ENCODE measurements at places on chromosomes 3 and 15.

DNA sequence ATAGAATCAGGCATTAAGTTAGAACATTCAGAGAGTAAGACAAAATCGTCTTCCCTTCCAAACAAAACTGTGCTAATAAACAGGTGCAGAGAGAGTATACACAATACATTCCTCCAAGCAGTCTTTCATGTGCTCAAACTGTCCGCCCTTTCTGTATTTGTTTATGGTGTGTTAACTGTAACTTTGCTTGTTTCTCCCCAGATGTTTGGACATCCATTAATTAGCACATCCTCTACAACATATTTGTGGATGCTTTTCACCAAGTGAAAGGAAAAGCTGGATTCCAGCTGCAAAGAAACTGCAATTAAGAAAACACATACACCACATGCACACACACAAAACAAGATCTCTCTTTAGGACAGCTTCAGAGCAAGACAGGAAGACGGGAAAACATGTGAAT is 912.6 kb downstream of the NTRK3 start:
- DNase-seq: no peak

DNA sequence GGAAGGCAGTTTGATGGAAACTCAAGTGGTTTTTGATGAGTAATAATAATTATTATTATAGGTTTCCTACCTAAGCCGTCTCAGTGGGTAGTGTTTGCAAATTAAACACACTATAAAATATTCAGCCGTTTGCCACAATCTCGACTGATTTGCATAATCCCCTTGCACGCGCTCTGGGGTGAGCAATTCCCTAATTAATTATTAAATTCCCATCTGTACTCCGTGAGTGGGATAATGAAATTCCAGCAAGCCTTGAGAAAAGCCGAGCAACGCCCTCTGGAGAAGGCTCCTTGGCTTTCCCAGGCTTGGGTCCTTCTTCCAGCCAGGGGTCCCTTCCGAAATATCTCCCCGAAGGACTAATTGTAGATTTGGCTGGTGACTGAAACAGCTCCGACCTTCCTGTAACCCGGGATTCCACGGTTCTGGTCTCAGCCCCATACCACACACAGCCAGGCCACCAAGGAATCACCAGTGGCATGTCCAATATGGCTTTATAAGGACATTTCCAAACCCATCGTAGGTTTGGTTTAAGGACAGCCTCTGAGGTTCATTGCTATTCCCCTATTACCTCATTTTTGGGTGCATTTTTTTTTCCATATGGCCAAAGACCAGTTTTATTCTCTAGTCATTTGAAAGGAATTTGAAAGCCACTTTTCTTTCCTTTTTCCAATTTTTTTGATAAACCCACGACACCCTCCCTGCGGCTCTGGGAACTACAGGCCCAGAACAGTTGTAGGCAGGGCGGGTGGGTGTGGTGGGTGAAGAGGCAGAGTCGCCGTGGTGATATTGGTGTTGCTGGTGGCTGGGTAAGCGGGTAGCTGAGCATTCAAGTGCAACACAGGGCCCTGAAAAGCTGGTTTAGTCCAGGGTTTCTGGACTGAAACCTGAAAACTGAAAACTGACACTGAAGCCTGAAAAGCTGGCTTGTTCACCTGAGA is 33.2 kb upstream of the RGMA start:
- DNase-seq: no peak

DNA sequence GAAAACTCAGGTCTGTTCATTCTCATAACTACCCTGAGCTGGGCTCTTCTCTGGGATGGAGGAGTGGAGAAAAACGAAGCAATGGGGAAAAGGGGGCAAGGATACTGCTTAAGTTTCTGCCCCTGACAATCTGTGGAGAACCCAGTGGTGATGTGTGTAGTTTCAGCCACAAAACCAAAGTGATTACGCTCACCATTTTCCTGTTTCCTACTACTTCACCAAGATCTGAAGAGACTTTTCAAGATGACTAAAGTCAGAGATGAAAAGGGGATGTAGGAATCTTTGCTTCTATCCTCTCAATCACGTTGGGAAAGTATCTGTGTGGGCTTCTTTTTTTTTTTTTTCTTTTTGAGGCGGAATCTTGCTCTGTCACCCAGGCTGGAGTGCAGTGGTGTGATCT is 8.3 kb upstream of the UBE2E1 start:
- DNase-seq: no peak

DNA sequence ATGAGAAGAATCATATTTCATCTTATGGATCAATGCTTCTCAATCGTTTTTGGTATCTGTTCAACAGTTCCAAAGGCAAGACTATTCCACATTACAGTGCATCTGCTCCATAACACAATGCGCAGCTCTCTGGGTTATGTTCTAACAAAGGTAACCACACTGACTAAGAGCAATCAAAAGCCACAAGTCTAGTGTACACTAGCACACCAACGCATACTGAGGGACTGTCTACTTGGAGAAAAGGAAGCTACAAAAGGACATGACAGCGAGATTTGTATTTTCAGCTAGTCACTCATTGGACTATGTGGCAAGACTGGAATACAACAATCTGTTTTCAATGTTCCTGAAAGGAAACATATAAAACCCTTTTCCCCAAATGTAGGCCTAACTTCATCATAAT is 35.8 kb downstream of the SETD2 start:
- no peak for DNase-seq

DNA sequence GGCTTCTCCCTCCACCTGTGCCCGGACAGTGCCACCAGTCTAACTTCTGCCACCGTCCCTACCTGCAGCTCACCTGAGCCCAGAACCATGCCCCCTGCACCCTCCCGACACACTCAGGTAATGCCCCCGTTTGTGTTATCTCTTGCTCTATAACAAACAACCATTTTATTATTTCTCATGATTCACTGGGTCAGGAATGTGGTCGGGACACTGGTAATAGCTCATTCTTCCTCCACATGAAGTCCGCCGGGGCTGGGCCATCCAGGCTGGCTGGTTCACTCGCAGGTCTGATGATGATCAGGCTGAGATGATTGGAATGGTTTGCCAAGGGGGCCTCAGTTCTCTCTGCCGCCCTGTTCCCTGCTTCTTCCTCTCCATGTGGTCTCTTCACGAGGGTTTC is 20.3 kb upstream of the NR2E3 start:
- no peak for DNase-seq

DNA sequence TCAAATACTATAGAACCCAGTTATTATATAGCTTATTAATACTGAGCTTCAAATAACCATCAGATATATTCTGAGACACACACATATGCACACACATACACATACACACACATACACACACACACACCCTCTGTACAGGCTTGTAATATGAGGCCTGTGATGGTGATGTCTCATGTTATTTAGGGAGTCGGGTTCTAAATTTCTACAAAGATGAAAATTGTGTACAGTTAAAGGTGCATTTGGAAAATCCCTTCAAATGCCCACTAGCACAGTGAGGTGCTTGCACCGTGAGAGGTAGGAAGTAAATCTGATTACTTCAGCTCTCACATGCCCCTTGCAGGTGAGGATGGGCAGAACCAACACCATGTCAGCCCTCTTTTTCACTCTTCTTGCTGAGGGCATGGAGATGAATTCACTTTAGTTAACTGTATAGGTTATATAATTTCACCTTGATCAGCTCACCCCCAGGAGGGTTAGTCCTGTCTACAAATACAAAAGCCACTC is 294.5 kb upstream of the PROK2 start:
- no peak for DNase-seq

GRCh38 chr15:75508840-75509532 is 57.5 kb upstream of the SIN3A start:
- peak; percentile 8 for DNase-seq

- DNase-seq: no peak
Measured at GRCh38 chr3:170021083-170021482, 16.7 kb upstream of the GPR160 start.

DNA sequence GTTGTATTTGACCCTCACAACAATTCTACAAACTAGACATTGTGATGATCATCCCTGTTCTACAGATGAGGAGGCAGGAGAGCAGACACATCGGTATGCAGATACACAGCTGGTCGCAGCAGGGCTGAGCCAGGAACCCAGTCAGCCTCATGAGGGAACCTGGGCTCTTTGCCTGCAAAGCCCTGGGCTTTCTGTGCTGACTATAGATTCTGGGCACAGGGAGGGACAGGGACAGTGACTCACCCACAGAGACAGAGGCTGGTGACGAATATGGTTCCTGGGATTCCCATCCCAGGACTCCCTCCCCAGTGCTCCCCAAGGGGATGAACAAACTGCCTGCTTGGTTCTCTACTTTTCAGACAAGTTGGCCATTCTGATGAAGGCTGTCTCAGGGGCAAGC is 3.8 kb upstream of the CAMP start:
- DNase-seq: no peak

- DNase-seq: no peak
Measured at GRCh38 chr15:65401611-65402240, 21.0 kb downstream of the IGDCC4 start.

DNA sequence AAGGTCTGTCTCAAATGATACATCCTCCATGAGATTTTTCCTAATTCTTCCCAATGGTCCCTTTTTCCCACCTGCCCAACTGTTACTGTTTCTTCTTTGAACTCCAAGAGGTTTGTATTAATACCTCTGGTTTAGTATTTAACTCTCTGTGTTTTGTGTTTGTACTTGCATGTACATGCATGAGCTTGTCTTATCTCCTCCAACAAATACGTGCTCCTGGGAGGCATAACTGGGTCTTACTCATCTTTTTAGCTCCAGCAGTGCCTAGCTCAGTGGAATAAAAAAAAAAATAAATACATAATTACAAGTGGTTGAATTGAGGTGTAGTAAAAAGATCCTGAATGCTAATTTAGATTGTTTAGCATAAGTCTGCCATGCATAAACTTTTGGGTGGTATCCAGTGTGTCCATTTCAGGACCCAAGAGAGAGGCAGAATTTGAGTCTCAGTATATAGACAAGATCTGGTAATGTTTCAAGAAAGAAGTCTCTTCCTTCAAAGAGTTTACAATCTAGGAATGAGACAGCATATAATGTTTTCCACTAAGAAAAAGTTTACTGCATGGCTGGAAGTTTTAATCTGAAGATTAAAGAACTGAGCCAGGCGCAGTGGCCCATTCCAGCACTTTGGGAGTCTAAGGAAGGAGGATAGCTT is 1.7 kb upstream of the LYSMD2 start:
- no peak for DNase-seq

- no peak for DNase-seq
Measured at GRCh38 chr3:21991061-21991460, 240.1 kb upstream of the ZNF385D start.

- DNase-seq: no peak
Measured at GRCh38 chr3:13836658-13837587, 42.9 kb downstream of the WNT7A start.

- DNase-seq: peak; percentile 55
Measured at GRCh38 chr3:189914799-189915198, 205.9 kb downstream of the P3H2 start.

DNA sequence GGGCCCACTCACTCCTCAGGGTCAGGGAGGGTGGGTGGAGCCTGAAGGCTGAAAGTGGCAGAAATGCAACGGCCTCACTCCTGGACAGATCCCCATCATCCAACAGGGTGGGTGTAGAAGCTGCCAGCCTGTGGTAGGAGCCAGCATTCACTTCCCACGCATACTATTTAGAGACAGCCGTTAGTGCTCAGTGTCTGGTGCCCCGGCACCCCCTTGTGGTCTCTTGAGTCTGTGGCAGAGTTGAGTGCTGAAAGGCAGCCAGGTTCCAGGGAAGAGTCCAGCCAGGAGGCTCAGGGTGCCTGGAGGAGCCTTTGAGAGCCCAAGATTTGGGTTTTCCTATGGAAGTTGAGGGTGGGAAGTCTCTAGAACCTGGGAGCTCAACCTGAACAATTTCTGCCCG is 2.1 kb upstream of the GNAT1 start:
- DNase-seq: no peak

DNA sequence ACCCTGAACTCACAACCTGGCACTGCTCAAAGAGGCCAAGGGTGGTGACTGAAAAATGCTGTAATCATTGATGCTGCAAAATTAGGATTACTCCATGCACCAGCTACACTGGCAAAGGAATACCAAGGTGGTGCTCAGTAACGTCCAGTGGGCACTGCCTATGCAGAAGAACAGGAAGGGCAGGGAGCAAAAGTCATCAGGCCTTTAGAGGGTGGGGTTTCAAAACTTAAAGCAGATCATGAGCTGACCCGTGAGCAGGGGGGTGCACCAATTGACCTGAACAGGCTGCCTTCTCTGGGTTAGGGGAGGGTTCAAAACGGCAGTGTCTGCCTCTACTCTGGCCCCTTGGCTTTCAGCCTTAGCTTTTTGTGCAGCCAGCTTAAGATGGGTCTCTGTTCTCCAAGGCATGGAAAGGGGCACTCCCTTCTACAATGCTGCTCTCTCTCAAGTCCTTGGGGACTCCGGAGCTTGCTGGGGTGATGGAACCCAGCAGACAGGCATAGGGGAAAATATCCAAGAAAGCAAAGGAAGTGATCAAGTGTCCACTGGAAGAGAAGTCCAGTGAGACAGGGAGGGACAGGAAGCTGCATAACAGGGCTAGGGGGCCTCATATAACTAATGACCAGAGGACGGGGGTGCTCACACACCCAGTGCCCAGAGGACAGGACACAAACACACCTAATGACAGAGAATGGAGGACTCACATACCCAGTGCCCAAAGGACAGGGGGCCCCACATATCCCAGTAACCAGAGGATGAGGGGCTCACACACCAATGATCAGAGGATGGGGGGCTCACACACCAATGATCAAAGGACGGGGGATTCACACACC is 11.4 kb downstream of the RAB6B start:
- DNase-seq: no peak

DNA sequence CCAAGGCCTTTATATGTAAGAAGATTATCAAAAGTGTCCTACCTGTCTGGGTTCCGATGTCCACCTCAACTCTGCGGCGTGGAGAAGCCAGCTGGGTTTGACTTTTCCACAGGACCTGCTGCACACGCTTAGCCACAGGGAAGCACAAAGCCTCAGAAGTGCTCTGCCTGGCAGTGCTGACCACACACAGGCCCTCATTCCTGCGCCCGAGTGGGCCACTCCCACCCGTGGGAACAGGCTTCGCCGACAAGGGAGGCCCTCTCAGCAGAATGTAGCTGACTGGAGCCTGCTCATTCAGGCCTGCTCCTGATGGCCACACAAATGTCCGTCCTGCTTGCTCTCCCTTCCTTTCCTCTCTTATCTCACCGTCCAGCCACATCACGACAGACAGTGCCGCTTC is 221.4 kb upstream of the LRRN1 start:
- DNase-seq: no peak
